Gastrocnemius medialis (tissue), 4 donors: ENCODE measurements at places on chromosomes 3 and 15. TPM values are rescaled to one million over a fixed set of nuclear protein-coding genes. Genes with fewer than 3 reads are reported as not detected.

DNA sequence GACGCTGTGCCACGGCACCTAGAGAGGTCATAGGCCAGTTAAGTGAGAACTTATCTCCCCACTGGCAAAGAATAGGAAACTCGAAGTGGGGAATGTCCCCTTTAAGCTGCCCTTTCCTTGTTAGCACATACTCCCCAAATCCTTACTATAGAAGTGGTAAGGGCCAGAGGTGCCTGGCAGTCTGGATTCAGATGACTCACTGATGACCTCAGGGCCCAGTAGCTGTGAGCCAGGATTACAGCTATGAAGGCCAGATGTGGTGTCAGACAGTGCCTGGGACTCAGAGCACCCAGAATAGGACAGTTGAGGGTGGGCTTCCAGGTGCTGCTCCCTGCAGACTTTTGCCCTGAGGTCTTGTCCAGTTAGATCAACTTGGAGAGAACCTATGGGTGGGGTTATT lies 37.7 kb downstream of the PDIA5 start:
- DNase-seq = no peak

DNA sequence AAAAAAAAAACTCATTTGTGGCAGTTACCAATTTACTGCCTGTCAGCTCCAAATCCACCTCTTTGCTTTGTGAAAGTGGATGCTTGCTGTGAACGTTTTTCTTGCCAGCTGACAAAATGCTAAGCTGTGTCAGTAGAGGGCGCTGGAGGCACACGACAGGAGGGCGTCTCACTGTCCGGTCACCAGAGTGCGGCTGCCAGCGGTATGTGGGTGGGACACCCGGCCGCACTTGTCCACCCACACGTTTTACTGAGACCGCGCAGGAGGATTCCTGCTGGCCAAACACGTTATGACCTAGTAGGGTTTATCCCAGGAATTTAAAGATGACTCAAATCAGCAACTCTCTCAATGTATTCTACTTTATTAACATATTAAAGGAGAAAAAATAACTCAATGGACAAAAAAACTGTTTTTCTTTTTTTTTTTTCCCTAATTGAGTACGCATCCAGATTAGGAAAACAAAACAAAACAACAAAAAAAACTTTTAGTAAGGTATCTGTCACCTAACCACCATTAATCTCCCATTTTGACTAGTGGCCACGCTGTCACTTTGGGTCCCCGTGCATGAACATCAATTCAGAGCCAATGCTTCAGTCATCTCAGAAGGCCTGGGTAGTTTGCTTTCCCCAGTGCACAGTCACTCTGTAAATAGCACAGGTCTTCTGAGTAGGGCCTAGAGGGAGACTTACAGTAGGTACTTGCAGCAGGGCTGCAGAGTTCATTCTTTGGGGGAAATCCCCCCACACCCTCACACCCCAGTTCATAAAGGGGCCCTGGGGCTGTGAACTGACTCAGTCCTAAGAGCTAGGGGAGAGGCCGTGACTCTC lies 43.8 kb upstream of the RPL35A start:
- DNase-seq = peak; percentile 76

- no peak for DNase-seq
These were observed 35.0 kb downstream of the SPSB4 start for GRCh38 chr3:141086188-141086587.

DNA sequence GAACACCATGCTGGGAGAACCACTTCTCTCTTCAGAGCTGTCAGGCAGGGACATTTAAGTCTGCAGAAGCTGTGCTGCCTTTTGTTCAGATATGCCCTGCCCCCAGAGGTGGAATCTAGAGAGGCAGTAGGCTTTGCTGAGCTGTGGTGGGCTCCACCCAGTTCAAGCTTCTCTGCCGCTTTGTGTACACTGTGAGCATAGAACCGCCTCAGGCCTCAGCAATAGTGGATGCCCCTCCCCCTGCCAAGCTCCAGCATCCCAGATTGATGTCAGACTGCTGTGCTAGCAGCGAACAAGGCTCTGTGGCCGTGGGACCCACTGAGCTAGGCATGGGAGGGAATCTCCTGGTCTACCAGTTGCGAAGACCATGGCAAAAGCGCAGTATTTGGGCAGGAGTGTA lies 121.6 kb downstream of the NFKBIZ start:
- DNase-seq = no peak

- no peak for DNase-seq
These were observed 41.4 kb downstream of the ZDHHC19 start for GRCh38 chr3:196169836-196170240.

DNA sequence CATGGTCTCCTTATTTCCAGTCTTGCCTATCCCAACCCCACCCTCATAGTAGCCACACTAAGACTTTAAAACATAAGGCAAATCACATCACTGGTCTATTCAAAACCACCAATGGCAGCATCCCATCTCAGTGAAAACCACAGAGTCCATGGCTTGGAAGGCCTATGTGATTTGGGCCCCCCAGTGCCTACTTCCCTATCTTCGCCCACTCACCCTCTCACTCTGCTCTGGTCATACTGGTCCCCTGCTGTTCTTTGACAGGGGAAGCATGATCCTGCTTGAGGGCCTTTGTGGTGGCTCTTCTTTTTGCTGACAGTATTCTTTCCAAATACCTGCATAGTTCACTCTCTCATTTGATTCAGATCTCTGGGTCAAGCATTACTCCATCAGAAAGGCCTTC lies 3.3 kb downstream of the GTF2A2 start:
- DNase-seq = no peak

DNA sequence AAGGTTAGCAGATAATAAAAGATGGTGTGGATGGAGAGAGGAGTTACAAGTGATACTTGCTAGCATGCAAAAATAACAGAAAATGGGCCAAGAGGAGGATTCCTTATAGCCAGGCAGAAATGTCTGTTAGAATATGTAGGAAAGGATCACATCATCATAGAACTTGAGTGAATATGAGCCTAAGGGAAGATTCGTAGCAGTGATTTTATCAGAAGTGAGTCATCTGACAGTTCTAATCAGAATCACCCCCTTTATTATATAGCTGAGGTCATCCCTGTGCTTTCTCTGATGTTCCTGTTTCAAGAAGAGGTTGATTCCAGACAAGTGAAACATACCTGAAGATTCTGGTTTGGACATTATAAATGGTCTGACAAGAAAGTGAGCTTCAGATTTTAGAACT lies 22.9 kb downstream of the EXOG start:
- no peak for DNase-seq

GRCh38 chr3:144553301-144553700 lies 581.7 kb downstream of the DIPK2A start:
- DNase-seq = no peak

The SCG3 gene
- not detected for total RNA-seq

DNA sequence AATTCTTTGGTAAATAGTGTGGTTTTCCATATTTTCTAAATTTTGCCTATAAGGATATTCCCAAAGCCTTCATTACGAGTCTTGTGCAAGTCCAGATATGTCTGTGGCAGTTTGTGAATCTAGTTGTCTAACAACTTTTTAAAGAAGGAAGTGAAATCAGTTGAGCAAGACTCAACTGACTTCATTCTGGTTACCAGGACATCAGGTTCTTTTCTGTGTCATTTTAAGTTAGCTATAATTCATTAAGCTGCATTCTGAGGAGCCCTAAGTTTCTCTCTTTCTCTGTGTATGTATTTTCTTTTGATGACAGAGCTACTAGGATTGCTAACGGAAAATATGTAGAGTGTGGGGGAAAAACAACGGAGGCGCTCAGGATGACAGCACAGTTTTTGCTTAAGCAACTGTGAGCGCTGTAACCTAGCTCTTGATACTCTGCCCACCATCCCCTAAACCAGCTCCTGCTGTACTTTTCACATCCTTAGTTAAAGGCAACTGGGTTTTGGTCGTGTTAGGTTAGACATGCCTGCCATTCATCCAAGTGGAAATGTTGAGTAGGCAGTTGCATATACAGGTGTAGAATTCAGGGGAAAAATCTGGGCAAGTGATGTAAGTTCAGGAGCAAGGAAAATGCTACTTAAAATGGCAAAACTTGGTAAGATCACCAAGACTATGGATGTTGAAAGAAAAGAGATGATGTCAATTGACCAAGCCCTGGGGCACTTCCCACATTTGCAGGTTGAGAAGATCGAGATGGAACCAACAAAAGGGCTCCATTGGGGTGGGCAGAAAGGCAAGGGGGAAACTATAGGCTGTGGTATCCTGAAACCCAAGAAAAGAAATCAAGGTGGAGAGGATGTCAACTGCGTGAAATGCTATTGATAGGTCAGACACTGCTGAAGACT lies 9.2 kb downstream of the MFSD1 start:
- DNase-seq = no peak

DNA sequence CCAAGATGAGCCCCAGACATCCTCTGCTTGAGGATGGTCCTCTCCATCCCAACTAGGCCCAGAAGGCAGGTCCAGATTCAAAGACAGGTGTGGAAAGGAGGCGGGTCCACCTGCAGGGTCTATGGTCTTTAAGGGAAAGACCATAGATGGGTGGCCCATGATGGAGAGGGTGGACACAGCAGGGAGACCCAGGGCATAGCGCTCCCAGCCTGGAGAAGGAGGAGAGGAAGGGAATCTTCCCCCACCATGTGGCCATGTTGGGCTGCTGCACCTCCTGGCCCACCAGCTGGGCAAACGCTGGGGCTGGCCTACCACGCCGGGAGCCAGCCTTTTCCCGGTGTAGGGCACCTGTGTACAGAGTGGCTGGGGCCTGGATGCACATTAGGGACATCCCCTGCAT lies 265.2 kb upstream of the TLE3 start:
- DNase-seq = no peak

GRCh38 chr15:99592145-99592791 lies 26.5 kb downstream of the MEF2A start:
- no peak for DNase-seq

The PLSCR2 gene
- not detected for total RNA-seq
